ENCODE measurements at places on chromosomes 7 and 10.

- DNase-seq = no peak
Measured at GRCh38 chr7:115941703-115942268, 88.8 kb downstream of the TFEC start.

- no peak for DNase-seq
Measured at GRCh38 chr10:28211759-28212158, 91.1 kb downstream of the MPP7 start.

- no peak for DNase-seq
Measured at GRCh38 chr10:22969704-22970103, 41.9 kb downstream of the ARMC3 start.

GRCh38 chr10:78358982-78359381 lies 325.3 kb downstream of the RPS24 start:
- DNase-seq = no peak

DNA sequence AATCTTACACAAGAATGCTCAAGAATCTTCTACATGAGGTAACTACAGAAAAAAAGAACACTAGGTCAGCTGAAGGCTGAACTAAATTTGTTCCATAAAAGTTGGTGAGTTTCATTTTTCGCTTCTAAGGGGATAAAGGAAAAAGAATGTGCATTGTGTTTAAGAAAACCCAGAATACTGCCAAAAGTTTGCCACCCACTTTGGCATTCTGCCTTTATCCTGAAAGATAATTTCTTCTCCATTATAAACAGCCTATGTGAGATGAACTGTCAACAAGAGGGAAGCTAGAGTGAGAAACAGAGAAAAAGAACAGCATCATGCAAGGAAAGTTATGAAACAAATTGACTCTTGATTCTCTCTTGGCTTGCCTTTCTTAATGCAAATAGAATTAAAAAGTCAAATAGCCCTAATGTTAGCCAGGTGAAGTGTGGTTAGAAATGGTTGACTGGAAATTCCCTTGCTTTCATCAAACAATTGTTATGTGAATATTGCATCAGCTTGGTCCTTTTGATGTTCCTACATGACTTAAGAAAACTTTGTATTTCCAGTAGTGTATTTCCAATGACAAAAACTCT lies 25.8 kb downstream of the STEAP1 start:
- DNase-seq = no peak
